ENCODE measurements at places on chromosomes 11 and 22.
A peak's percentile ranks its signal among the peaks of the same experiment; 100 is the strongest.

GRCh38 chr22:34620832-34621231 lies 445.1 kb upstream of the ISX start:
- no peak for DNase-seq

DNA sequence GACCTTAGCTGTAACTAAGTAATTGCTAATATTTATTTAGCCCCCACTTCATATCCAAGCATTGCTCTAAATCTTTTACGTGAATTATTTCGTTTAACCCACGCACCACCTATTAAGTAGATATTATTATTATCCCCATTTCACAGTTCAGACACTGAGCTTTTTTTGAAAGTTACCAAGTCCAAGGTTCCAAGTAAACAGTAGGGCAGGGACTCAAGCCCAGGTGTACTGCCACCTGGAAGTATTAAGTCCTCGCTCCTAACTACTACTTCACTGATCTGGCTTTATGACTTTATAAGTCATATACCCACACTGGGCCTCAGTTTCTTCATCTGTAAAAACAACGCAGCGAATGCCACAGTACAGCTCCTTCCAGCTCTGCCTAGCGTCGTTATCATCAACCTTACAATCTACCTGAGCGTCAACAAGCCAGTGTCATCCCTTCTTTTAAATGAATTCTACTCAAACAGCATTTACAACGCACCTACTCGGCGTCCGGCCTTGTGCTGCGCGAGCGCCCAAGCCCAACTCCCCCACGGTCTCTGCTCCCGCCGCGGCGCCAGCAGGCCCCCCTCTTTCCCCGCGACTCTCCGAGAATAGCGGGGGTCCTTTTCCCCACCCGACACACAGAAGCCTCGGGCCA lies 624 bp downstream of the TMEM41B start:
- peak; percentile 23 for DNase-seq

DNA sequence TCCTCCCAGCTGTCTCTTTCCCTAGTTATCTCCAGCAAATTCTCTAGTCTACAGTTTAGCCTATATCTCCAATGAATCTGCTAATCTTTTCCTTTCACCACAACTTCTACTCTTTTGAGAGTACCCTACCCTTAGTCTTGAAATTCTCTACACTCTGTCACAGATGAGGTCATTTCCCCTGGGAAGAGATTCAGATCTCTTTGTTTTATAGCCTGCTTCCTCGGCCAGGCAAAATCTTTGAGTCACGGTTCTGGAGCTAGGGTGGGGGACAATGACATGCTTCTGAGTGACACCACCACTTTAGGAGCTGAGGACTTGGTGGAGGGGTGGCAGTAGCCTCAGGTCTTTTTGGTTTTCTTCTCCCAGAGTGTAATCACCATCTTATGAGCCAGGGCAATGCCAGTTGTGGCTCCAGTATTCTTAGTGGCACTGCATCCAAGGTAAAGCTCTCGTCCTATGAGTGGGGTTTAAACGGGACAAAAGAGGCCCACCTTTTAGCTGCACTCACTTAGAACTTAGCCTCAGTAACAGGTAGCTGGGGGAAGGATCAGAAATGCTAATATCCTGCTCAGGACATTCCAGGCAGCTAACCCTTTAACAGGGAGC lies 98.5 kb upstream of the RRM1 start:
- DNase-seq = no peak

DNA sequence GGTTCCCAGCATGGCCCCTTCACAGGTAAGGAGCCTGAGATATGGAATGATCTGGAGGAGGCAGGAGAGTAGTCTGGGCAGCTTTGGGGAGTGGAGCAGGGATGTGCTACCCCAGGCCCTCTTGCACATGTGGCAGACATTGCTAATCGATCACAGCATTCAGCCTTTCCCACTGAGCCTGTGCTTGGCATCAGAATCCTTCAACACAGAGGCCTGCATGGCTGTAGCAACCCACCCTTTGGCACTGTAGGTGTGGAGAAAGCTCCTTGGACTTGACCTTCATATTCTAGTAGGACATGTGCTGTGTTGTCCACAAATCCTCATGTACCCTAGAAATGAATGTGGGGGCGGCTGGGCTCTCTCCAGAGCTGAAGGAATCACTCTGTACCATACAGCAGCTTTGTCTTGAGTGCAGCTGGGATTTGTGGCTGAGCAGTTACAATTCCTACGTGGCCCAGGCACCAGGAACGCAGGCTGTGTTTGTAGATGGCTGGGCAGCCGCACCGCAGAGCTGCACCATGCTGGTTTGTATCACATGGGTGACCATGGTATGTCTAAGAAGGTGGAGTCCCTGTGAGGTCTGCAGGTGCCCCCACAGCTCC lies 21.8 kb upstream of the PPP6R3 start:
- DNase-seq = no peak

- no peak for DNase-seq
These were observed 42.8 kb downstream of the PACS1 start for GRCh38 chr11:66112601-66113499.

DNA sequence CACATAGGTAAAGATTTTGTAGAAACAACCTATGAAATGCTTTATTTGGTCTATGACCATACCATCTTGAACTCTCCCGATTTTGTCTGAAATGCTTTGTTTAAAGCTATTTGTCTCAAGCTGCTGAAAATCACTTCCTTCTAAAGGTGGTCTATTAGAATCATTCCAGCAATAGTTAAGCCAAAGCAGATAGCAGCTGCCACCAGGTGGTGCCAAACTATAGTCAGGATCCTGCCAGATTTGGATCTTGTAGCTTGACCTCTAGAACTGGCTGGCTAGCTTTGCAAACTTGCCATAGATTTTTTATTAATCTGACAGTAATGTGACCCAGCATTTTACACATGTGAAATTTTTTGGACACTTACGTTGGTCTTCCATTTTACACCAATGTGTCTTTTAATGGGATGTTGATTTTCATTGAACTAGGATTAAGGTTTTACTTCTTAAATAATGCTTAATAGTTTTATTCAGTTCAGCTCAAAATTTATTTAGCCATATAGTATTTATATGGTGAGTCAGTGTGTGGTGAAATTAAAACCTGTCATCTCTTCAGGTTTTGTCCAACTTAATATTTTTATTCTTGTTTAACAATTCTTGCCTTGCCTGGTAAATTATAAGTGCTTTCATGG lies 19.7 kb downstream of the CTR9 start:
- peak; percentile 38 for DNase-seq

GRCh38 chr11:86274503-86274902 lies 27.5 kb upstream of the HIKESHI start:
- no peak for DNase-seq

GRCh38 chr11:9250139-9250582 lies 15.0 kb downstream of the DENND5A start:
- no peak for DNase-seq

DNA sequence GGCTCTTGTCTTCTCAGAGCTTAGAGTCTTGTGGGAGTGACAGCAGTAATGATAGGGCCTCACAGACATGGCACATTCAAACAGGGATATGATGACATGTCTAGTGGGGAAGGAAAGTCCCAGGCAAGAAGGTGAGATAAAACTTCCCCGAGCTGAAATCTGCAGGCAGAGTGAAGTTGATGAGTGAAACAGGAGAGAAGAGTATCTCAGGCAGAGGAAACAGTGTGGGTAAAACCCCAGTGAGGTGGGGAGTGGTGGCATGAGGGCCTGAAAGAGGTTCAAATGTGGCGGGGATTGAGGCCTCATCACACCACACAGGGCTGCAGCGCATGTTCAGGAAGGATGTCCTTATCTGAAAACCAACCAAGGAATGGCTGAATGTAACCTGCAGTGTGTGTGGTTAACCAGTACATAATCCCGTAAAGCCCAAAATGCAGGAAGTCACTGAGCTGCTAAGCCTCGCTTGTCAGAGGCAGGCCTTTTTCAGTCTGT lies 153.8 kb upstream of the E2F8 start:
- no peak for DNase-seq

DNA sequence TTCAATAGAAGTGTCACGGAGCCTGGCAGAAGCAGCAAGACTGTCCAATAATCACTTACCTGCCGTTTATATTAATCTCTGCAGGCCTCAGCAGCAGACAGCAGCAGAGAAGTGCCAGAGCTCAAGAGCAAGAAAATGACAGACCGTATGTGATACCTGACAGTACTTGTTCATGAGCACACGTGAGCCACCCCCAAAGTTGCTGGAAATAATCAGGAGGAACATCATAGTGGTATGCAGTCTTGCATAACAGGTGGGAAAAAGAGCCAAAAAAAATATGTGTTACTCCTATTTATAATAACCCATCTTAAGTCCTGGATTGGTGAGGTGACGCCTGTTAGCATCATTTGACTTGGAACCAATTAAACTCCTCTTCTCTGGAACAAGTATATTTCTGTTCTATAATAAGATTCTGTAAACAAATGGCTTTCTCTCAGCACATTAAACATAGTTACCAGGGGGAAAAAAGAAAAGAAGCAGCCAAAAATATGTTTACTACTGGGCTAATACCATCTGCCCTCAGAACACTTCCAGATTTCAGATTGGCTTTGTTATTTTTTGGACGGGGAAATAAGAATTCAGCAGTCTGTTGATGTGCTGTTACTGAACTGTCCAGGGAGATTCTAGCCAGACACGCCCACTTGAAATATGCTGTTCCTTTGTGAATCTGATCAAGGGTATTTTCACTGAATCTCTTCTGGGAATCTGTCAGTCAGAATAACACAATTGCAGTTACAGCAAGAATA lies 7.9 kb upstream of the SLN start:
- no peak for DNase-seq

- peak; percentile 41 for DNase-seq
These were observed 141.5 kb downstream of the OR4C45 start for GRCh38 chr11:50174189-50174588.

- no peak for DNase-seq
These were observed 403.2 kb downstream of the NELL1 start for GRCh38 chr11:21072558-21072957.

GRCh38 chr22:46577368-46578249 lies 40.2 kb upstream of the CELSR1 start:
- DNase-seq = no peak

- no peak for DNase-seq
These were observed 63.5 kb downstream of the BRD1 start for GRCh38 chr22:49764127-49764581.

GRCh38 chr22:24523873-24524272 lies 28.7 kb downstream of the UPB1 start:
- DNase-seq = no peak

DNA sequence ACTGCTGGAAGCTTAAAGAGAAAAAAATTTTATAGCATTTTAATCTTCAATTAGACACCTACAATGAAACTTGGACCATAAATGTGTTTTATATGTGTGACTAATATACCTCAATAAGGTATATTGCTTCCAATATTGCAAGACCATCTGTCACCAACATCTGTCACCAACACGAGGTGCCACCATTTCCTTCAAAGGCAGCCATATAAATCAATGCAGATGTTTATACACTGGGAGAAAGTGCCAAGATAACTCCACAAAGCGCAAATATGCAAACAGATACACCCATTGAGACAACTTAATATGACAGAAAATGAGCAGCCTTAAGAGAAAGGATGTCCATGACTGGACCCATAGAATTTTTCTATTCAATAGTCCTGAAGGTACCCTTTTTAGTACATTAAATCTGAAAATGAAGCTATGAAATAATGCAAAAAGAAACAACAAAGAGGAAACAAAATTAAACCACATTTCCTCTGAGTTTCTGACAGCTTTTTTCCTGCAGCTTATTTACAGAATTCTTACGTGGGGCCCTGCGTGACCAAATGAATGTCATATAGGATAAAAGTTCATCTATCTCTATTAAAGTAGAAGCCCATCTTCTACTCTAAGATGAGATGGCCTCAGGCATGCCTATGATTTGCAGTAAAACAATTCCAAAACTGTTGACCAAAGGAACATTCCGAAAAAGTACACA lies 12.5 kb downstream of the MPZL3 start:
- DNase-seq = no peak

DNA sequence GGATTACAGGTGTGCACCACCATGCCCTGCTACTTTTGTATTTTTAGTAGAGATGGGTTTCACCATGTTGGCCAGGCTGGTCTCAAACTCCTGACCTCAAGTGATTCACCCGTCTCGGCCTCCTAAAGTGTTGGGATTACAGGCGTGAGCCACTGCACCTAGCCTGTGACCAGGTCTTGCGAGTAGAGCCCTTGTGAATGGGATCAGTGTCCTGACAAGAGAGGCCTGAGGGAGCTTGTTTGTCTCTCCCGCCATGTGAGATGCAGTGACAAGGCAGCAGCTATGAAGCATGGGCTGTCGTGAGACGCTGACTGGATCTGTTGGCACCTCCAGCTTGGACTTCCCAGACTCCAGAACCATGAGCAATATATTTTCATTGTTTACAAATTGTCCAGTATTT lies 69.3 kb downstream of the LRRC32 start:
- DNase-seq = no peak

- peak; percentile 33 for DNase-seq
These were observed at the start of gene CASP4 for GRCh38 chr11:104968355-104968855. Gene CASP4 (minus strand): TSS chr11:104968574. CDS start chr11:104968525, 49 bp downstream.

GRCh38 chr22:47303161-47303890 lies 540.9 kb downstream of the TBC1D22A start:
- no peak for DNase-seq

GRCh38 chr11:8839957-8840945 lies 70.7 kb upstream of the AKIP1 start:
- DNase-seq = no peak

- no peak for DNase-seq
These were observed 1.7 kb downstream of the ABTB2 start for GRCh38 chr11:34356130-34356529.

GRCh38 chr11:132361011-132361550 lies 990.7 kb downstream of the NTM start:
- DNase-seq = no peak
